ENCODE measurements at places on chromosomes 12 and 14.
A peak's percentile ranks its signal among the peaks of the same experiment; 100 is the strongest.

DNA sequence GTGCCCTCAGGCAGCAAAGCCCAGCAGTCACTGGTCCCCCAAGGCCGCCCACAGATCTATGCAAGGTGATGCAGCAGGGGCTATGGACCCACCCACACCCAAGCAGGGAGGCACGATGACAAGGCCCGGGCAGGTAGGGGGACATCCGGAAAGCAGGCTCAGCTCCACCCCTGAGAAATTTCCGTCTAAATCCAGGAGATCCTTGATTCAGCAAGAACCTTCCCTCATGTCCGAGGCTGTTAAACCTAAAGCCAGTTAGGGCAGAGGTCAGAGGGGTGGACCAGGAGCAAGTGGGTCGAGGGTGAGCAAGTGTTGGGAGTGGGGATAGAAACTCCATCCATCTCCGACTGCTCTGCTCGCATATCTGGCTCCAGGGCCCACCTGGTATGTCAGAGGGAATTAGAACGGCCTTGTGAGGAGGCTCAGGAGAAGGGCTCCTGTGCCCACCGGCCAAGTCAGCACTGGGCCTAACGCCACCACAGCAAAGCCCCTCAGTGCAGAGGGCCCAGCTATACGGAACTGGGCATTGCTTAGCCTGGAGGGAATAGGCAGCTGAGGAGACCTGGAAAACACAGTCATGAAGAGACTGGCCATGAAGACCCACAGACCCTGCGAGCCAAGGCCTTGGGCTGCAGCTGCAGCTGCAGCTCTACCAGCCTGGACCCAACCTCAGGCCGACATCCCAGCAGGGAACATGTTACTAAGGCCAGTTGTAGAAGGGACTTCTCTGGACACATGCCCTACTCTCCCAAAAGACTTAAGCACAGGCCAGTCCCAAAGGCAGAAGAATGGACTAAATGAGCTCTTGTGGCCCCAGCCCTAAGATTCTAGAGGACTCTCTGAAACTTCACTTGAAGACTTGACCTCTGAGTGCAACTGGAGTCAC is 34.3 kb downstream of the DAD1 start:
- DNase-seq, result peak; percentile 42

- DNase-seq, result no peak
These were observed 74.7 kb downstream of the ERGIC2 start for GRCh38 chr12:29306266-29306665.

GRCh38 chr14:66116732-66117131 is 369.4 kb upstream of the CCDC196 start:
- DNase-seq, result no peak

DNA sequence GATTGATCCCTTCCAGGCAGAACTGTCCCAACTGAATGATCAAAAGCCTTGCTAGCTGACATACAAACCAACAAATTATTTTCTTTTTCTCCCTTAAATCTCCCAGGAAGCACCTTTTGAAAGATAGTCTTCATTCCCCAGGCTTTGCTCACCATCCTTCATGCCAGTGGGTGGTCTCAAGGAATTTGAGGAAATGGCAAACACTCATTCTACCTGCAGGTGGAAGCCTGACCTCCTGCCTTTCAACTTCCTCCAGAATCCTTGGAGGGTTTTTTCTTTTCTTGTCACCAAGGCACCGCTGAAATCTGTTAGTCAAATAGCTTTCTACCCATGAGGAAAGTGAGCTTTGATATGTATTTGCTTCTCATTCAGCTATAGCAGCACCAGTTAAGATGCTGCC is 128.5 kb downstream of the WIF1 start:
- DNase-seq, result no peak

DNA sequence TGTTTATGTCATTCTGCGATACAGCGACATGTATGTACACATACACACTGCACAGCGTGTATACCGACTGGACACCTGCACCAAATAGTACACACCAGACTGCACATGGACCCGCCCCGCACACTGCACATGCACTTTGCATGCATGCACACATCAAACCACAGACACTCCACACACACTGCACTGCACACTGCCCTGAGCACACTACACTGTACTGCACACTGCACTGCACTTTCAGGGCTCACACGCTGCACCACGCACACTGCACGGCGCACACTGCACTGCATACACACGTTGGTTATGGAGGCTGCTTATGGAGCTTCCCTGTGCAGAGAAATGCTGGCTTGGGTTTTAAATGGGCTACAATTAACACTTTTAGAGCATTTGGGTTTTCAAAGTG is 1.6 kb downstream of the PAPLN start:
- DNase-seq, result no peak

Measured in activated CD4-positive, alpha-beta T cell treated with anti-CD3 and anti-CD28 coated beads, Interleukin-2, amount 50 U/mL, for 16 hours (primary cell).